ENCODE measurements at places on chromosomes 3 and 15. TPM values are rescaled to one million over a fixed set of nuclear protein-coding genes. Genes with fewer than 3 reads are reported as not detected.

Gene LRRC3B
- 0.31 TPM for total RNA-seq

Gene SLC4A7
- 77.4 TPM for total RNA-seq

Gene FOXL2
- total RNA-seq: 0.27 TPM

Gene GPR62
- total RNA-seq: 0.40 TPM

Gene TRAT1
- not detected for total RNA-seq

DNA sequence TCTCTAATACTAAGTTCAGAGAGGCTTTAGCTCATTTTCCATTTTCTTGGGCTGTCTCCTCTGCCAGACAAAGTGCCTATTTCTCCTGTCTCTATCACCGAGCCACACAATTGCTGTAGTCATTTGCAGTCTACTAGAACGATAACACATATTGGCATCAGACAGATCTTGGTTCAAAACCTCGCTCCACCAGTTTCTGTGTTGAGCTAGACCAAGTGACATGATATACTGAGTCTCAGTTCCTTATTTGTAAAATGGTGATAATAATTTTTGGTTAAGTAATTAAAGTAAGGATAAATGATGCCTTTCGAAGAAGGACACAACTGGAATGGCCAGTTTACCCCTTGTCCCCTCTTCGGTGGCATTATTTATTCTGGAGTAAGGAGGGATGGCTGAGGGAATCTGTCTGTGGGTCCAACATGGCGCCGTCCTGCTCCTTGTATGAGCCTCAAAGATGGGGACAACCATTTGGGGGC is 398 bp upstream of the RAB7A start:
- DNase-seq: no peak
- no peaks in the 10 kb centered on the region for H3K27me3 ChIP-seq
- H3K4me3 ChIP-seq: peak overlapping the region; percentile 93
- H3K36me3 ChIP-seq: peaks cover 1% of the 10 kb centered on the region
- H3K27ac ChIP-seq: no peak overlapping the region

DNA sequence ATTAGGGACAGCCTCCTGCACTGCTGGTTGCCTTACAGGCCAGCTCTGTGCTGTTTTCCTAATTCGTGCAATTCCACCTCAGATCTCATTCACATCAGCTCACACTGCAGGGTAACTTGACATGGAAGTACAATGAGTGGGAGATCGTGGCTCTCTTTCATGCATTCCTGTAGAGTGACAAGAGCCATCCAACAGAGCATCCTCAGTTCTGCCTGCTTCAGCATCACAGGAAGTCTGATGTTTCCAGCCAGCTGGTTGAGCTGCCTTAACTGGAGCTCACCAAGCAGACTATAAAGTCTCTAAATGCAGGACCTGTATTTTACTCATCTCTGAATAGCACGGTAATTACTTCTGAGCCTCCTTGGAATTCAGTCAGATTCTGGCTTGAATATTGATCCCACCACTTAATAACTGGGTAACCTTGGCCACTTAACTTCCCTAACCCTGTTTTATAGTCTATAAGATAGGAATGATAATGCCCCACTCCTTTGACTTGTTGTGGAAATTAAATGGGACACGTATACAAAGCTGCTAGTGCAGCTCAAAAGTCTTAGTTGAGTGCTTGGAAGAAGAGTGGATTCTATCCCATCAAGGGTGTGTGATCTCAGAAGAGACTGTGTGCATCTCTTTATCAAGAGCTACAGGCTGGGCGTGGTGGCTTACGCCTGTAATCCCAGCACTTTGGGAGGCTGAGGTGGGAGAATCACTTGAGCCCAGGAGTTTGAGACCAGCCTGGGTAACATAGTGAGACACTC is 1.4 kb upstream of the DIS3L start:
- no peaks in the 10 kb centered on the region for H3K27me3 ChIP-seq
- H3K36me3 ChIP-seq: no peaks in the 10 kb centered on the region

DNA sequence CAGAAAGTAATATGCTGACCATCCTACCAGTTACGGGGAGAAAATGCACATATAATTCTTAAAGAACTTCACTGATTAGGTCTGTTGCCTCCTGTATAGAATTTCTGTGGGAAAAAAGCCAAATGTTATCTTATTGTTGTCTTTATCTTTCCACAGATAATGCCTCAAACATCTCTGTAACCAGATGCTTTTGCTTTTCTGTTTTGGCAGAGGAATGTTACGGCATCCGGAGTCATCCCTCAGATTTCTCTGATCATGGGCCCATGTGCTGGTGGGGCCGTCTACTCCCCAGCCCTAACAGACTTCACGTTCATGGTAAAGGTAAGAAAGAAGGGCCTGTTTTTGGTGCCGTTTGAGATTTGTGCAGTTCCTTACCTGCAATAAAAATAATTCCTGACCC is 33.5 kb downstream of the PCCB start:
- H3K27ac ChIP-seq: no peak overlapping the region
- H3K4me3 ChIP-seq: no peak overlapping the region
- H3K36me3 ChIP-seq: peaks cover 48% of the 10 kb centered on the region
- DNase-seq: no peak
- H3K27me3 ChIP-seq: no peaks in the 10 kb centered on the region

DNA sequence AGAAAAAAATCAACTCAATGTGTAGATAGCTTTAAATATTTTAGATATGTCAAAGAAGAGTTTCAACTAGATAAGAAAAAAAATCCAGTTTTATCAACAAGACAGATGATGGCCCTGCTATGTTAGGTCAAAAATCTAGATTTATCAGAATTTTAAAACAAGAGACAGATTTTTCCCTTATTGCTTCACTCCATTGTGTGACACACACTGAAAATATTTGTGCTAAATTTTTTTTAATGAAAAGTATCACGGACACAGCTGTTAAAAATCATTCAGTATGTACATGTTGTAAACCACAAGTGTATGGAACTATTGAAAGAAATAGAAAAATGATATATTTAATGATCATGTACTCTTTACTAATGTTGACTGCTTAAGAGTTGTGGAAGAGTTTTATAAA is 43.6 kb downstream of the FOXB1 start:
- H3K27ac ChIP-seq: no peak overlapping the region
- no peak for DNase-seq
- H3K27me3 ChIP-seq: no peaks in the 10 kb centered on the region
- no peak overlapping the region for H3K4me3 ChIP-seq
- H3K4me1 ChIP-seq: no peaks in the 10 kb centered on the region
- H3K36me3 ChIP-seq: no peaks in the 10 kb centered on the region

GRCh38 chr3:62277986-62278385 is 95.4 kb downstream of the FEZF2 start:
- H3K4me1 ChIP-seq: no peaks in the 10 kb centered on the region
- peaks cover 78% of the 10 kb centered on the region for H3K36me3 ChIP-seq
- DNase-seq: no peak

DNA sequence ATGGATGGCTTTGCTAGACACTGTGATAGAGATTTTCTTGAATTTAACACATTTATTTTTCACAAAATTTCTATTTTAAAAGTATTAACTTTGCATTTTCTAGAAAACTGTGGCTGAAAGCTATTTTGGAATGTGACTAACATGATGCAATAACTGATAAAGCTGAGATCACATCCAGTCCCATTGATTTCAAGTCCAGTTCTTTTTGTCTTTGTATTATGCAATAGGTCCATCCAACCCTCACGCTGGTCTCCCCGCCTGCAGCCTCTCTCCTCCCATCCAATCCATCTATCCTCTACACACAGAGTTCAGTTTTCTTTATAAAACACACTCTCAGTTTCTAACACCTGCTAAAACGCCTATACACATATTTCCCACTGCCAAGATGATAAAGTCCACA is 178.8 kb downstream of the CNTN3 start:
- H3K4me1 ChIP-seq: no peaks in the 10 kb centered on the region
- H3K4me3 ChIP-seq: no peak overlapping the region
- no peaks in the 10 kb centered on the region for H3K36me3 ChIP-seq
- H3K27ac ChIP-seq: no peak overlapping the region
- no peaks in the 10 kb centered on the region for H3K27me3 ChIP-seq

DNA sequence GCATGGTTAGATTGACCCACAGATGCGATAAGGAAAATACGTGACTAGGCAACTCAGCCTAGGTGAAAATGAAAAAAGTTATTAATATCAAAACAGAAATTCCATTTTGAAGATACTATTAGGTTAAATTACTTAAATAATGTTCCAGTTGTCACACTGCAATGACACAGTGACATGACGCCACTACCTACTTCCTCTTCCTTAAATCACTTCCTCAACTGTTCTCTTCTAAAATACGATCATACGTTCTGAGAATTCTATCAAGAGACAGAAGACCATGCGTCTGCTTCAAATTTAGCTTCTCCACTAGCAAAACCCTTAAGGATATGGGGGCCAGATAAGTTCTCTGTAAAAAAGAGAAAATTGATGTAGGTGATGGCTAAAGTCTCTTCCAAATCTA is 18.2 kb downstream of the CMTM6 start:
- no peak overlapping the region for H3K4me3 ChIP-seq
- H3K36me3 ChIP-seq: peaks cover 39% of the 10 kb centered on the region
- no peaks in the 10 kb centered on the region for H3K27me3 ChIP-seq
- DNase-seq: no peak
- H3K27ac ChIP-seq: no peak overlapping the region
- H3K4me1 ChIP-seq: no peaks in the 10 kb centered on the region

- H3K27ac ChIP-seq: no peak overlapping the region
- no peak overlapping the region for H3K4me3 ChIP-seq
- H3K4me1 ChIP-seq: no peaks in the 10 kb centered on the region
- H3K27me3 ChIP-seq: no peaks in the 10 kb centered on the region
- peak; percentile 61 for DNase-seq
These were observed 76.1 kb downstream of the FRMD4B start for GRCh38 chr3:69309814-69310213.

DNA sequence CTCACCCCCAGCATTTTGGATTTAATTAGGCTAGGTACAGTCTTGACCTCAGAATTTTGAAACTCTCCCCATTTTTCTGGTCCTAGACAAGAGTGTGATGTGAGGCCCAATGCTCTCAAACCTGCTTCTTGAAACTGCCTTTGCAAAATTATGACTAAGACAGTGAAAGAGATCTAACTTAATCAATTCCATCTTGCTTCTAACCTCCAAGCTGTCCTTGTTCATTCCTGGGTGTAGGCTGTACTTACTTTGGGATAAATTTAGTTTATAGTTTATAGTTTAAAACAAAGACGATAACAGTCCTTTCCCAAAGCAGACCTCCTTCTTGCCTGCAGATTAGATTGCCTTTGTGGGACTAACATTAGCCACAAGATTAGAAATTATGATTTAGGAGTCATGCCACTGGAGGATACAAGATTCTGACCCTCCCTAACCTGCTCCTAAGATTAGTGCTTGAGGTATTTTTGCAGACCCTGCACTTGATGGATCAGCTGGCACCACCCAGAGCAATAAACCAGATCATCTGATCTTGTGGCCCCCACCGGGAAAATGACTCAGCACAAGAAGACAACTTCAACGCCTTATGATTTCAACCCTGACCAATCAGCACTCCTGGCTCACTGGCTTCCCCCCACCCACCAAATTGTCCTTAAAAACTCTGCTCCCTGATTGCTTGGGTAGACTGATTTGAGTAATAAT is 59.6 kb downstream of the CD200R1L start:
- H3K4me3 ChIP-seq: peak overlapping the region; percentile 50
- DNase-seq: no peak
- H3K27me3 ChIP-seq: no peaks in the 10 kb centered on the region
- peaks cover 10% of the 10 kb centered on the region for H3K4me1 ChIP-seq
- H3K27ac ChIP-seq: no peak overlapping the region

GRCh38 chr3:177107461-177108239 is 89.6 kb downstream of the TBL1XR1 start:
- H3K27me3 ChIP-seq: no peaks in the 10 kb centered on the region
- no peak for DNase-seq
- H3K36me3 ChIP-seq: peaks cover 10% of the 10 kb centered on the region
- no peak overlapping the region for H3K27ac ChIP-seq
- peaks cover 28% of the 10 kb centered on the region for H3K4me1 ChIP-seq
- H3K4me3 ChIP-seq: no peak overlapping the region

DNA sequence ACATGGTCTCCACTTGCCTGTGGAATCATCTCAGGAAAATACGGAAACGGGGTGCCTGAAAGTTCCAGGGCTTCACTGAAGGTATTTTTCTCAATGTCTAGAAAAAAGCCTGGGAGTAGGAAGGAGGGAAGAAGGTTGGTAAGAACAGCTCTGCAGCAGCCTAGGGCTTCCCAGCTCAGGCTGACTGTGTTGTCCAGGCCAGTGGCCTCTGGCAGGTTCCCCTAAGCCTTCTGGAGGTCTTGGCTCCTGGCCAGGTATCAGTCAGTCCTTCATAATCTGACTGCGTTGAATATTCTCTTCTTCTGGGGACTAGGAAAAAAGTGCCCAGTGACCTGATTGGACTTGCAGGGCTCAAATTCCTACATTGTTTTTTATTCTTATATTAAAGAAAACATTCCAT is 38.6 kb downstream of the SSR3 start:
- H3K27ac ChIP-seq: no peak overlapping the region
- no peaks in the 10 kb centered on the region for H3K36me3 ChIP-seq
- no peak overlapping the region for H3K4me3 ChIP-seq
- H3K4me1 ChIP-seq: no peaks in the 10 kb centered on the region
- DNase-seq: no peak

Data from endodermal cell (in vitro differentiated cells).